ENCODE measurements at places on chromosomes 2 and 18.

DNA sequence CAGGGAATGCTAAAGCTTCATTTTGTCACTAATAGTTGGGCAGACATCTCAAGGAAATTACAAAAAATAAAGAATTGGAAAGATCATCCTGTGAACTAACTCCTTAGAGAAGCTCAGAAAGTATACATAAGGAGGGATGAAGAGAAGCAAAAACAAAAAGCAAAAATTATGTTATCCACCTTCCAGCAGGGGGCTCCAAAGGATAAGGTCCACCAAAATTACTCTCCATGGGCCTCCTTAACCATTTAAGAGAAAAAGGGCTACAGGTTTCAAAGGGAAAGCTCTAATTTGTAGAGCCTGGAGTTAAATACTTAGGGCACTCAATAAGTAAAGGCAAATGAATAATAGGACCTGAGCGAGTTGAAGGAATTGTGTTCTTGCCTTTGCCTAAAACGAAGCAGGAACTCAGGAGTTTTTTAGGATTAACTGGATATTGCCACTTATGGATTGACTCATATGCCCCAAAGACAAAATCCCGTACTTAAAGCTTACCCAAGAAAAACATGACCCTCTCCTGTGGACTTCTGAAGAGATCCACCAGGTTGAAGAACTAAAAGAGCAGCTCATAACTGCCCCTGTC is 1167.9 kb downstream of the DSC3 start:
- peak; percentile 66 for DNase-seq

DNA sequence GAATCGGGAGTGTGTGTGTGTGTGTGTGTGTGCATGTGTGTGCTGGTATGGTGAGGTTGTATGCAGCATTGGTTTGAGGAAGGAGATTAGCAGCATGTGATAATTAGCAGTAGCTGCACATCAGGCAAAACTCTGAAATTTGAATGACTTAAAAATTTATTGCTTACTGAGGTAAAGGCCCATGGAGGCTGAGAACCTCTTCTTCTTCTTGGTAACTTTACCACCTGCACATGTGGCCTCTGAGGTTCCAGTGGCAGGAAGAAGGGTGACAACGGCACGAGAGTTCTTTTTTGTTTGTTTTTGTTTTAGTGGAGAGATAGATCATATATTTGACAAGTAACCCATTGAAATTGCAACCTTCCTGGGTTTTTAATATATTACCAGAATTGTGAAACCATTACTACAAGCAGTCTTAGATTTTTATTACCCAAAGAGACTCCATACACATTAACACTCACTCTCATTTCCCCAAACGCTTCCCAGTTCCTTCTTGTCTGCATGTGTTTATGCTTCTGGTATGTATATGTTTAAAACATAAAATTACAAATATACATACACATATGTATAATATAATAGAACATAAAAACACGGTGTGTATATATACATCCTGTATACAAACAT is 292.1 kb downstream of the PTGR3 start:
- no peak for DNase-seq

GRCh38 chr2:109021895-109022300 is 32.9 kb upstream of the EDAR start:
- DNase-seq: no peak

- no peak for DNase-seq
Observed at GRCh38 chr18:41324934-41325333, 630.1 kb upstream of the PIK3C3 start.

DNA sequence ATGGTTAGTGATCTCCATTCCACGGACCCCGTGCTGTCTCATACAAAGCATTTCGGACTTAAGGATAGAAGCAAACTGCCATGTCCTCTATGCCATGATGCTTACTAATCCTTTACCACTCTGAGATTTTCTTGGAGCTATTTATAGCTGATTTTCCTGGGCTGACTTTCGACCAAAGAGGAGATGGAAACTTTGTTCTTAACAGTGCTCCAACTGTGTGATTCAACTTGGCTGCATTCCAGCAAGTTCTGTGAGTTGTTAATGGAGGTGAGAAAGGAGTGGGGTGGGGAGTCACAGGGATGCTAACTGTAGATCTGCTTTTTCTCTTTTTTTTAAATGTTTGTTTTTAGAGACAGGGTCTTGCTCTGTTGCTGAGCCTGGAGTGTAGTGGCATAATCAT is 45.5 kb upstream of the MSH2 start:
- peak; percentile 31 for DNase-seq

DNA sequence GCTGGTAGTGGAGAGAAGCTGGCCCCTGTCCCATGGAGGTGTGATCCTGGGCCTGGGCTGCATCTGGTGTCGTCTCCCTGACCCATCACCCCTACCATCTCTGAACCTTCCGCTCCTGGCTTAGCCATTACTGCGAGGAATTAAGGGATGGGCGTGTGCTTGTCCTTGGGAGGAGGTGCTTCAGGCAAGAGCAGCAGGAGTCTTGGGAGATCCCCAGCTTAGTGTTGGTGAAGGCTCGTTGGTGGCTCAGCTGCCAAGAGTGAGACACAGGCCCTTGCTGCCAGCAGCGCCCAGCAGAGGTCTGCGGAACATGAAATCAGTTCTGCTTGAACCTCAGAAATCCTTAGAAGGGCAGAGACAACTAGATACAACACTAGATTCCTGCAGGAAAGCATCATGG is 59.9 kb upstream of the TGFA start:
- no peak for DNase-seq

GRCh38 chr2:175064797-175065196 is 59.6 kb upstream of the CHN1 start:
- no peak for DNase-seq

DNA sequence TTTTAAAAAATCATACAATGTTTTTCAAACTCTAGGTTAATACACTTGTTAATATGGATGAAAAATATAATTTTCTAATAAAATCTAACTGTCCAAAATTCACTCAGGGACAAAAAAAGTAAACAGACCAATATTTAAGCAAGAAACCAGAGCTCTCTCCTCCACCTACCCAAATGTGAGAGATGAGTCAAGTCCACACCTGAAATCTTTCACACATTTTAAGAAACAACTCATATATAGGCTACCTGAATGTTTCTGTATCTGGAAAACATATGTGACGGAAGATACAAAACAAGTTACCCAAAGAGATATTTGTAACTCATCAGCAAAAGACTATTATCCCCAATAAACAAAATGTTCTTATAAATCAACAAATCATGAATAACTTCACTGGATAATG is 20.2 kb downstream of the ZNF516 start:
- DNase-seq: no peak

Measured in kidney glomerular epithelial cell (primary cell).